ENCODE measurements at places on chromosomes 2 and 18.
A peak's percentile ranks its signal among the peaks of the same experiment; 100 is the strongest.

DNA sequence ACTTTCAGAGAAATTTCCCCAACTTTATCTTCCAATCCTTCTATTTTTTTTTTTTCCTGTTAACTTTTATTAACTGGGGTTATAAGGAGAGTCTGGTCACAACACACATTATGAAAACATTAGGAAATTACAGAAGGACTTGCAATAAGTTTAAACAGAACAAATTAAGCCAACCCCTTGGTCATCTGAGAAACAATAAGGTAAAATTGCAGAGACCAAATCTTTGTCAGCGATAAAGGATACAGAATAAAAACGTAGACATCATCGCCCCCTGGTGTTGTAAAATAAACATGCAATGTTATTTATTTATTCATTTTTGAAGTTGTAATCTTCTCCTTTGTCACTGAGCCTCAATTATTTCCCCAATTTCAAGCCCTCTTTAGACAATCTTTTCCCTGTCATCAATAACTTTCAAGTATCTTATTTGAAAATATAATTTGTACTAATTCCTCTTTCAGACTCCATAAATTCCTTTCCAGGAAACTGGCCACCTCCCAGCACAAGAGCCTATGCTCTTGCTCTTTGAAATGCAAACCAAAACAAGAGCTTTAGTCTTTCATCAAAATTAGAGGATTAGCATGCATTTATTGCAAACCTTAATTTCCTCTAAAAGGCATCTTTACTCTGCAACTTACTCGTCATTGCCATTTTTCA lies 19.5 kb downstream of the G6PC2 start:
- peak; percentile 25 for DNase-seq

DNA sequence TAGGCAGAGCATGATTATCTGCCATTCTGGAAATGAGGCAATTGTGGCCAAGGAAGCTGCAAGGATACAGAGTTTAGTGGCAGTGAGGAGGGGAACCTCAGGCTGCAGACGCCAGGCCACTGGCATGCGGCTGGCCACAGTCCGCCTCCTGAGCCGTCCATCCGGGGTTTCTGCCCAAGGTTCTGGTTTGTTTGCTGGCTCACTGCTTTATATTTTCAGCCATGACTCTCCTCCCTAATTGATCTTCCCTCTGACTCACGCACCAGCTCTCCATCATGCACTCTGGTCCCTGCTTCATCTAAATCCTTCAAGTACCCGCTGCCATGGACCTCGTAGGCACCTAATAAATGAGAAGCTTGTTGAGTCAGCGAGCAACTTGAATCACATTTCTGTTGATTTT lies 107.8 kb upstream of the REV1 start:
- DNase-seq = no peak

- no peak for DNase-seq
Measured at GRCh38 chr2:10576456-10576855, 113.3 kb downstream of the NOL10 start.

DNA sequence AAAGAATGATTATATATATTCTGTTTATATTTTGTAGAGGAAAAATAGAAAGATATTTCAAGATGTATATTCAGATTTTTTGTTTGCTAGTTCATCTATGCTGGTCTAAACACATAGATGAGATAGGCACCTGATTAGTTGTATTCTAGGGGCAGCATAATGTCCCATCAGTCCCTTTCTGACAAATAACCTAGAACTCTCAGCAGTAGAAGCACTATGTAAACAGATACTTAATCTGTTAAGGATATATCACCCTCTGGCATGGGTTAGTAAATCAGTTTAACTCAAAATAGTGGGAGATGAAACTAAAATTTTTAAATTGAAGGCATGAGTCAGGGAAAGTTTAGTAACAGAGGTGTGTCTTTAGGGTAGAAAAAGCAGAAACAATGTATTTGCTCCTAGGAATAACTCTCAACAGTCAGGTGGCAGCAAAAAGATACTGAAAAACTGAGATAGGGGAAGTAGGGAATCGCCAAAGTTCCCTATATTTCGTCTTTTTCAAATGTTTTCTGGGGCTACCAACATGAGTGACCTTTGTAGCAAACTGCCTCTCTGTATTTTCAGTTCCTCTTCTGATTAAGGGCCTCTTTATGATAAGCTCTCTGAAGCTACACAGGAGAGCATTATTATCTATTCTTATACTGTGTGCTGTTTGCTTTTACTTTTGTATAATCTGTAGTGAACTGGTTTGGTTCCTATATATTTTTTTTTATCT lies 5.7 kb downstream of the PPP1R1C start:
- DNase-seq = peak; percentile 47

GRCh38 chr2:213923543-213923942 lies 487.3 kb upstream of the VWC2L start:
- DNase-seq = no peak

GRCh38 chr2:239878686-239879085 lies 146.5 kb downstream of the NDUFA10 start:
- no peak for DNase-seq

DNA sequence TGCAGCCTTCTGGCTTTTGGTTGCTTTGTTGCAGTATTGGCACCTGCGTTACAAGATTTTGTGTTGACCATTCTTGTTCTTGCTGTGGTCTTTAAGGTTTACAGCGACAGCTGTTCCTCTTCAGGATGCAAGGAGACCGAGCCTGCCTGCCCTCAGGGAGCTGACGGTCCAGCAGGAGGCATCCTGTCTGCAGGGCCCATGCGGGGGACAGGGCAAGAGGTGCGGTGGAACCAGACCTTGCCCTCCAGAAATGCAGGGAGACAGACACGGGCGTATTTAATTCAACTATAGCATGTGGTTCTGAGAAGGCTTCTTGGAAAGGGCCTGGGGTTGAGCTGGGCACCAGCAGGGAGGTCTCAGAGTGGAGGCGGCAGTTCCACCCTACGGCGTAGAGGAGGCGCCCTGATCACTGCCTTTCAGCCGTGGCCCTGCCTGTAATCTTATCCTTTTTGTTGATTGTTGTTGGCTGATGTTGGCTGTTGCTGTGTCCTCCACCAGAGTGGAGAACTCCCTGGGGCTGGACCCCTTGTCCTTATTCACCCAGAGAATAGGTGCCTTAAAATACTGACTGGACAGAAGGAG lies 71.7 kb downstream of the HPCAL1 start:
- DNase-seq = no peak

DNA sequence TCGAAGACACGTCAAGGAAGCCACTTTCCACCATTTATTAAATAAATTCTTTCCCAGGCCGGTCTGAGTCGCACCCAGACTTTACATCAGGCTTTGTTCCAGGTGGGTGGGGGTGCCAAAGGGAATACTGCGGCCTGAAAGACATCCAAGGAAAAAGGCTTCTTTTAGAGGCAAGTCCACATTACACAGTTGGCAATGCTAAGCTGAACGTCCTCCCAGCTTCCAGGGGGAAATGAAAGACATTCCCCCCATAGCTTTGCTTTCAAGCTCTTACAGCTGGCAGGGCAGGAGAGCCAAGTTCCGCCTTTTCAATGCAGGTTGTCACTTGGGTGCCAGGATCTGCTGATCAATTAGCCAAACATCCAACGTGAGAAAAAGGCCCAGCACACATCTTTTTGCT lies 36.5 kb upstream of the PTPN4 start:
- DNase-seq = no peak

GRCh38 chr2:198102856-198103255 lies 298.5 kb downstream of the PLCL1 start:
- DNase-seq = no peak

DNA sequence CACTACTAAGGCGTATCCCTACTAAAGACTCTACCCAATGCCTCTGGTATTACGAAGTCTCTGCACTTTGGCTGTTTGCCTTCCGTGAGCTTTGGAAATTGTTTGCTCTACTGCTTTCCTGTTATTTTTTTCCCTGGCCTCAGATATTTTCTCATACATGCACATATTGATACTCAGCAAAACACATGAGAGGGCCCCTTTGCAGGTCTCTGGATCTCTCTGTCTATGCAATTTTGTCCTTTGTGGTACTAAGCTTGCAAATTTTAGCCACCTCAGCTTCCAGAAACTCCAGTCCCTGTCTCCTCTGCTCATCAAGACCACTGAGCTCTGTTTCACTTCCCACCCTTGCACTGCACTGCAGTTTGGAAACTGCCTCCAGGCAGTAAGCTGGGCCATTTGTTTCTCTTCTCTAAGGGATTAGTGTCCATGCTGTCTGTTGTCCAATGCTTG lies 46.6 kb downstream of the TAF1B start:
- no peak for DNase-seq

DNA sequence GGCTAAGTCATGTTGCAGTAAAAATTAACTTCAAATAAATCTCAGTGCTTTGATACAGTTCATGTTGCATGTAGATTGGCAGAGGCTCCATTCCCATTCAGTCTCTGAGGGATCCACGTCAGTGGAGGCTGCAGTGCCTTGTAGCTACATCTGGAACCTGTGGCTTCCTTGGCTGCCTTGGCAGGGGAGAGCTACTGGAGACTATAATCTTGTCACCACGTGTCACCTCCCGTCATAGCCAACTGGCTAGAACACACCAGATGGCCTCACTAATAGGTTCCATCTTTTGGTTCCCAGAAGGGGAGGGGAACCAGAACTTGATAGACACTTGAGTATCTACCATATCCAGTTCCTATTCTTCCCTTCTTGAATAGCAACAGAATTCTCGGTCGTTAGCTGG lies 28.4 kb downstream of the E2F6 start:
- no peak for DNase-seq

GRCh38 chr2:71811157-71811556 lies 336.5 kb downstream of the CYP26B1 start:
- no peak for DNase-seq

DNA sequence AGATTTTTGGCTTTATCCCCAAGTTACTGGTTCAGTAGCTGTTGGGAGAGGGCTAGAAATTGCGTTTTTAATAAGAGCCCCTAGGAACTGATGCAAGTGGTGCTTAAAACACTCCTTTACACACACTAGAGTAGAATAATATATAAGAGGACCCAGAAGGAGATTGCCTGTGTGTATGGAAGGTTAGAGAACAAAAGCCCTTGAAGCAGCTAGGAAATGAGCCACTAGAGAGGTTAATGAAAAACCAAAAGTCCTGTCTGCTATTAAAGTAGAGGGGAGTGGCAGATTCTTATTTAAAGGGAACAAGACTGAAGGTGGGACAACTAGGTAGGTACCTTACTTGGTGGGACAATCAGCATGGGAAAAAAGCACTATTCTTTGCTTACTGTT lies 14.4 kb upstream of the SLC39A10 start:
- DNase-seq = no peak

- DNase-seq = no peak
Measured at GRCh38 chr2:176097820-176098365, 1.7 kb upstream of the HOXD12 start.

- no peak for DNase-seq
Measured at GRCh38 chr2:226300196-226300886, 499.3 kb downstream of the IRS1 start.

- DNase-seq = no peak
Measured at GRCh38 chr18:74115046-74115445, 32.6 kb downstream of the FBXO15 start.

DNA sequence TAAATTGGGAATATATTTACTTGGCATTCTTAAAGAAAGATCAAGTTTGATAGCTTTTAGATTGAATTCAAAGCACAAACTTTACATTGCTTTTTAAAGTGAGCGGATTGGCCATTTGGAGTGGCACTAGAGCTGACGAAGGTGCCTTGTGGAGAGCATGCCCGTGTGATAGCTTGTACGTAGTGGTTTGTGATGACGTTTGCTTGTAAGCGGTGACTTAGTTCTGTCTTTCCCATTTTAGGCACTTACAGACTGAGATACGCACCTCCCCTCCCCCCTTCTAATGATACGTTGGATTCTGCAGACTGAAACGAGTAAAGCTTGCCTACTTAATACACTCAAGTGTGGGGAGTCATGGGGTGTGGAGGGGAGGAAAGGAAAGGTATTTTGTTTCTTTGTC lies 53.4 kb downstream of the ZCCHC2 start:
- DNase-seq = no peak

DNA sequence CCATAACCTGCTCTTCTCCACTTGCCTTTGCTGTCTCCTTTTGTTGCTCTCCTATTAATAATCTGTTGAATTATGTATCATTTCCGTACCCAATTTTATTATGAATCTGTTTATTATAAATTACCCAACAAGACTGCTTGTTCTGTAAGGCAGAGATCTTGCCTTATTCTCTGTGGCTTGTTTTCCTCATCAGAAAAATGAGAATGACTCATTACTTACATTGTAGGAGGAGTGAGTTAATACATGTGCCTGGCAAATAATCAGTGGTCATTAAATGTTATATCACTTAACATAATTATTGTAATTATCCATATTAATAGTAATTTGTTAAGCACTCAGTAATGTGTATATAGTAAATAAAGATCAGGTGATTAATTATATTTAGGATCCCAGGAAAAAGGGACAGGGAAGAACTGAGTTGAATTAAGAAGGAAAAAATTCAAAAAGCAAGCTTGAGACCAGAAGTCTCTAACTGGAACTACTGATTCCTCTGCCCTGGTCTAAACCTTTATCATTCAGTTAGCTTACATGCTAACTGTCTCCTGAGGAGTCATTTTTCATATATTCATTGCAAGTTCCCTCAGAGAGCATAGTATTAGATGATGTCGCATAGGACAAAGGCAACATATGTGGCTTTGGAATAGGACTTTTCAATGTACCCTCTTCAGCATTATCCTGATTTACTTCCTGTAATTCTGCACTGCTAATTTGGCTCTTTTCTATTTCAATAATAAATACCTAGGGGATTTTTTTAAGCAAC lies 335.7 kb downstream of the GALNT13 start:
- no peak for DNase-seq

DNA sequence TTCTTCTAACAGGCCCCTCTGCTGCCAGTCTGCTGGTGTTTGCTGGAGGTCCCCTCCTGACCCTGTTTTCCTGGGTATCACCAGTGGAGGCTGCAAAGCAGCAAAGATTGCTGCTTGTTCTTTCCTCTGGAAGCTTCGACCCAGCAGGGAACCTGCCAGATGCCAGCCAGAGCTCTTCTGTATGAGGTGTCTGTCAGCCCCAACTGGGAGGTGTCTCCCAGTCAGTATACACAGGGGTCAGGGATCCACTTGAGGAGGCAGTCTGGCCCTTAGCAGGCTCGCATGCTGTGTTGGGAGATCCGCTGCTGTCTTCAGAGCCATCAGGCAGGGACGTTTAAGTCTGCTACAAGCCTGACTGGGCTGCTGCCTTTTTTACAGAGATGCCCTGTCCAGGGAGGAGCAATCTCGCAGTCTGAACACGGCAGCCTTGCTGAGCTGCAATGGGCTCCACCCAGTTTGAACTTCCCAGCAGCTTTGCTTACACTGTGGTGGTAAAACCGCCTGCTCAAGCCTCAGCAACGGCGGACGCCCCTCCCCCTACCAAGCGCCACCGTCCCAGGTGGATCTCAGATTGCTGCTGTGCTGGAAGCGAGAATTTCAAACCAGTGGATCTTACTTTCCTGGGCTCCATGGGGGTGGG lies 29.9 kb downstream of the CHCHD5 start:
- no peak for DNase-seq
